IPS DF 6.9 (cell line): ENCODE measurements at places on chromosomes 5 and 9.
A peak's percentile ranks its signal among the peaks of the same experiment; 100 is the strongest.

DNA sequence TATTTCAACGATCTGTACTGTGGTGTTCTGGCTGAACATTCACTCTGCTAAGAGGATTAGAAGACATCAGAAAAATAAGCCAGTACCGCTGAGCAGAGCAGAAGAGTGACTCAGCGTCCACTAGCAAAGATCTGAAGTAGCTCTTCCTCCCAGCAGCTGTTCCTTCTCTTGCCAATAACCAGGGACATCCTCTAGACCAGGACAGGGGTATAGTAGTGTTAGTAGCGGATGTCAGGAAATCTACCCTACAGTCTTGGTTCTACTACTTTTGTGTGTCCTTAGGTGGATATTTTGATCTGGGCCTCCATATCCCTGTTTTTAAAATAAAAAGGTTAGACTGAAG lies 103.6 kb downstream of the TSSK1B start:
- no peaks in the 10 kb centered on the region for H3K27me3 ChIP-seq
- H3K36me3 ChIP-seq, result no peaks in the 10 kb centered on the region
- no peak for DNase-seq
- no peak overlapping the region for H3K4me3 ChIP-seq
- H3K27ac ChIP-seq, result no peak overlapping the region
- H3K4me1 ChIP-seq, result no peaks in the 10 kb centered on the region

GRCh38 chr5:142749321-142749720 lies 20.9 kb upstream of the ARHGAP26 start:
- H3K4me1 ChIP-seq, result no peaks in the 10 kb centered on the region
- H3K27ac ChIP-seq, result no peak overlapping the region
- H3K36me3 ChIP-seq, result no peaks in the 10 kb centered on the region
- H3K27me3 ChIP-seq, result no peaks in the 10 kb centered on the region
- no peak overlapping the region for H3K4me3 ChIP-seq

DNA sequence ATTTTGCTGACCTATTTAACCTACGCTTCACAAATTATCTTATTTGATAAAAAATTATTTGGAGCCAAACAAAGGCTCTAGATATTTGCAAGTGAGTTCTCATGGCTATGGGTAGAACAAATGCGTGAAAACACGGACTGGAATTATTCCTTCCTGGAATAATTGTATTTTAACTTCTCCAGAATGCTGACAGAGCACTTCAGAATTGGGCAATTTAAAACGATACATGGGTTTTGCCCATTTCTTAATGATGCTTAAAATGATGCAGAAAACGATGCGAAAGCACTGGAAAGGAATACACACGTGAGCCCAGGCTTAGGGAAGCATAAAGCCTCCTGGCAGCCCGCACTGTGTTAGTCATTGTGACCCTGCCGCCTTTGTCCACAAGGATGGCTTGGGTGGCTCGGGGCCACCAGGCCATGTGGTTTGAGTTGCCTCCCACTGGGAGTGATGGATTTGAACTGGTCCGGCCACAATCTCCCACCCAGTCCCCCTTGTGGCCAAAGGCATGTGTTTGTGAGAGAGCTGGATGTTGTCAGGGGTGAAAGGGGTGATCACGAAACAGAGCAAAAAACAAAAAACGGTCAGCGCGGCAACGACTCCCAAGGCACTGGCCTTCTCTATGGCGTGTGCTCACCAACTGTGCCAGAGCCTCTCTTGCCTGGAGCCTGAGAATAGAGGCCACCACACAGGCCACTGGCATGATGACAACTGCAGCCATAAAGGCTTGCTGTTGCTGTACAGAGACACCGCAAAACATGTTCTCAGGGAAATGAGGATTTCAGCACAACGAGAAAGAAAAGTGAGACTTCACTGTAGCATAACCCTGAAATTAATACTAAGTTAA lies 234.2 kb upstream of the ADAMTS16 start:
- DNase-seq, result peak; percentile 4
- no peaks in the 10 kb centered on the region for H3K27me3 ChIP-seq
- no peaks in the 10 kb centered on the region for H3K4me1 ChIP-seq

- no peak for DNase-seq
- H3K4me3 ChIP-seq, result no peak overlapping the region
- H3K27me3 ChIP-seq, result no peaks in the 10 kb centered on the region
Measured at GRCh38 chr9:111945216-111945615, 48.6 kb downstream of the UGCG start.

GRCh38 chr9:75914002-75914401 lies 23.5 kb downstream of the PCSK5 start:
- no peak overlapping the region for H3K4me3 ChIP-seq
- no peak overlapping the region for H3K27ac ChIP-seq
- no peaks in the 10 kb centered on the region for H3K27me3 ChIP-seq
- peaks cover 8% of the 10 kb centered on the region for H3K4me1 ChIP-seq
- no peaks in the 10 kb centered on the region for H3K36me3 ChIP-seq

DNA sequence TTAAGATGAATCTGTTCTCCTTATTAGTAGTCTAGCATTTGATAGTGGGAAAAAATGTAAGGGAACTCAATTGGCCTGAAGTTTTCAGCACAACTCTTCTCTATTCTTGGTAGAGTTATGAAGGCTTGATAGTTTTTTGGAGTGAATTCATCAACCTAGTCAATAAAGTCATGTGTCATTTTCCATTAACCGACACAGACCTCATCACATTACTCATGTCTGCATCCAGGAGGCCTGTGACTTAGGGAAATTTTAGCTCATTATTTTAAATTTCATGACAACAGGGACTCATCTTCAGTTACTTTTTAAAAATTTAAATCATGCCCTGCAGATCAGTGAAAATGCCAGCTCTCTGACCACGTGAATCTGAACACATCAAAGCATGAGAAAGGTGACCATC lies 63.3 kb downstream of the ADAMTS16 start:
- H3K4me3 ChIP-seq, result no peak overlapping the region
- H3K36me3 ChIP-seq, result no peaks in the 10 kb centered on the region
- 0 out of 2 replicates have a peak, but pooled peaks cover 1% of the 10 kb centered on the region for H3K4me1 ChIP-seq
- DNase-seq, result no peak
- H3K27me3 ChIP-seq, result no peaks in the 10 kb centered on the region

GRCh38 chr5:68344447-68345111 lies 129.0 kb downstream of the PIK3R1 start:
- no peaks in the 10 kb centered on the region for H3K27me3 ChIP-seq
- H3K36me3 ChIP-seq, result no peaks in the 10 kb centered on the region
- H3K4me3 ChIP-seq, result no peak overlapping the region
- H3K27ac ChIP-seq, result no peak overlapping the region
- DNase-seq, result no peak

- H3K36me3 ChIP-seq, result no peaks in the 10 kb centered on the region
- no peaks in the 10 kb centered on the region for H3K27me3 ChIP-seq
- H3K4me3 ChIP-seq, result no peak overlapping the region
- H3K27ac ChIP-seq, result no peak overlapping the region
- no peak for DNase-seq
Measured at GRCh38 chr5:139635191-139635590, 13.0 kb upstream of the CXXC5 start.

- no peaks in the 10 kb centered on the region for H3K36me3 ChIP-seq
- H3K27me3 ChIP-seq, result no peaks in the 10 kb centered on the region
- no peak overlapping the region for H3K4me3 ChIP-seq
Measured at GRCh38 chr5:113166852-113167366, 190.3 kb downstream of the DCP2 start.
